ENCODE measurements at places on chromosomes 7 and 10. TPM values are rescaled to one million over a fixed set of nuclear protein-coding genes. Genes with fewer than 3 reads are reported as not detected.

Gene IFRD1
- total RNA-seq, result 78.7 TPM

Gene FOXL3
- not detected for total RNA-seq

DNA sequence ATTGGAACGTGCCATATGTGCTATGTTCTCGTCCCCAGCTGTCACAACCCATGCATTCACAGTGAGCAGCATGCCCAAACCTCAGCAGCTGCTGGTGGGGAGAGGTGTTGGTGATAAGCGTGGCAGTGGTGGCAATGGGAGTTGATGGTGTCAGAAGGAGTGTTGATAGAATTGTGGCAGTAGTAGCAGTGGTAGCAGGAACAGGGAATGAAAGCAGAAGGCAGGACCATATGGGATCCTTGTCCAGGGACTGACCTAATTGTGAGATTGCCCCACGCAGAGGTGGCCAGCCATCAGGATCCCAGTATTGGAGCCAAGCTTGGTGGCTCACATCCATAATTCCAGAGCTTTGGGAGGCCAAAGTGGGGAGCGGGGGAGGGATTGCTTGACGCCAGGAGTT, 276.3 kb downstream of the GALNT17 start:
- no peak for DNase-seq

DNA sequence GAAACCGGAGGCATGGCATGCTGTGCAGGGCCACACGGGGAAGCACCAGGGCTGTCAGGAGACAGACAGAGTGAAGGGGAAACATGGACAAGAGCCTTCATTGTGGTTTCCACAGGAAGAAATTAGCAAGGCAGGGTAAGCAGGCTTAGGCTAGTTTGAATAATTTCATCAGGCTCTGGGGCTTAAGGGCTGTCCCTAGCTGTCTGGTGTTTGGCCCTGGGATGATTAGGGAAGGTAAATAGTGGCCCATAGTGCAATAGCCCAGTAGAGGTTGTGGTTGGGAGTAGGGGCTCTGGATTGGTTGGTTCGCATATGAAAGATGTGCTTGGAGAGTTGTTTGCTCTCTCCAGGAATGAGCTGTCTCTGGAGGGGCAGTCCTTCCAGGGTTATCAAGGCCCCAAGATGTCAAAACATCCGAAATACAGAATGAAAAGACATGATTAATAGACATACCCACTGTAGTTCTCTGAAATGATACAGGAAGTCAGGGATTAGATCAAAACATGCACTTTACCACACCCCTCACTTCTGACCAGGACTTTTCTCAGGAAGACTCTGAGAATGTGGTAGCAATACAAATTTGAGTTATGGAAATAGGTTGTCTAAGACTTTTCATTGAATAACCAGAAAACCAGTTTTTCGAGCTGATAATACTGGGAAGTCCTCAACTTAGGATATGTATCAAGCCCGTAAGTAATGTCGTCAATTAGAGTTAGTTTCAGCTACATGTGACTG, 224.9 kb upstream of the NFE2L3 start:
- DNase-seq, result no peak

DNA sequence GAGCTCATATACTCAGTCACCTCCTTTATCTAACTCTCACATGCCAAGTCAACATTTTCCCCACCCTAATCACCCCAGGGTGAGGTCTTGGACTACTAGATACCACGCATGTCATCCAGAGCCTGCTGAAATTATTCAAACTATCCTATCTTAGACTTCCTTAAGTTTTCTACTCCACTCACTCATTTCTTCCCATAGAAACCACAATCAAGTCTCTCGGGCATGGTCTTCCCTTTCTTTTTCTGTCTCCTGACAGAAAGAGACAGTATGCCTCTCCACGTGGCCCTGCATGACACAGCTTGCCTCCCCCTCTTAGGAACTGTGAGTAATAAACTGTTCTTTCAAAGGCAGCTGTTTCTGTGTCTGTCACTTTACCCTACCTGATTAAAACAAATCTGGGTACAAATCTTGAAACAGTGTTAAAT, 29.4 kb downstream of the TAS2R41 start:
- no peak for DNase-seq
